ENCODE measurements at places on chromosomes 4 and X.
A peak's percentile ranks its signal among the peaks of the same experiment; 100 is the strongest.

DNA sequence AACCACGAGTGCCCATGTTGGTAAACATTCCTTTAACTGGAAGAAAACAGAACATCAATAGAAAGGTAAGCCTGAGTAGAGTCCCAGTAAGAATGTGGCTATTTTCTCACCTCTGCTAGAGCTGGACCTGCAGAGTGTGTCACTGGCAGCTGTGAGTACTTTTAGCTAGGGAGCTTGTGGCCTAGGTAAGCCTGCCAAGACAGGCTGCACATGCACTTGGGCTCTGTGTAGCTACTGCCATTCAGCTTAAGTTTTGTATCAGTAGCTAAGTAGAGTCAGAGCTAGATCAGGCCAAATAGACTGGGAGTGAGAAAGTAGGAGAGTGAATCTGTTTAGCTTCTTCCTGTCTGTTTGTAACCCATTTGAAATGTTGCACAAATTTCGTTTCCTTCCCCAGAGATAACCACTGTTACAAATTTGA is 35.3 kb downstream of the RBPJ start:
- DNase-seq, result peak; percentile 2

DNA sequence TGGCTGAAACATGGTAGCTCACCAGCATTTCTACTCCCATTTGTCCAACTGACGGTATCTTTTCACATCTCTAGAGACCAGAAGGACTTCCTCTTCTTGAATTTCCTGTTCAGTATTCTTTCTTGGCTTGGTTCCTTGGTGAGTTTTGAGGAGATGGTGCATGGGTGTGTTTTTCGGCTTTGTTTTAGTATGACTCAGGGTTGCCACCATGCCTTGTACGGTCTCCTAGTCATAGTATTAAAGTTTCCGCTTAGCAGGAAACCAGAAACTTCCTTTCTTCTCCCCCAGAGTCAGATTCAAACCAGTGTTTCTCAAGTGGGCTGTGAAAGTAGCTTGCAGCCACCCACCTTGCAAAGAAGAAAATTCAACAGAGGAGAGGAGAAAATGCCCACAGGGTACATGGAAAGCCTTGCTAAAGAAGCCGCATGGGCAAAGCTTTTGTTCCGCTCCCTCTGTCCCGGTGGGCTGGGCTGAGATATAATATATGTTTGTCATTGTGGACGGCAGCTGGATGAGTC is 5.7 kb downstream of the CD99 start:
- DNase-seq, result no peak

GRCh38 chr4:149964001-149964796 is 114.0 kb upstream of the DCLK2 start:
- DNase-seq, result no peak

DNA sequence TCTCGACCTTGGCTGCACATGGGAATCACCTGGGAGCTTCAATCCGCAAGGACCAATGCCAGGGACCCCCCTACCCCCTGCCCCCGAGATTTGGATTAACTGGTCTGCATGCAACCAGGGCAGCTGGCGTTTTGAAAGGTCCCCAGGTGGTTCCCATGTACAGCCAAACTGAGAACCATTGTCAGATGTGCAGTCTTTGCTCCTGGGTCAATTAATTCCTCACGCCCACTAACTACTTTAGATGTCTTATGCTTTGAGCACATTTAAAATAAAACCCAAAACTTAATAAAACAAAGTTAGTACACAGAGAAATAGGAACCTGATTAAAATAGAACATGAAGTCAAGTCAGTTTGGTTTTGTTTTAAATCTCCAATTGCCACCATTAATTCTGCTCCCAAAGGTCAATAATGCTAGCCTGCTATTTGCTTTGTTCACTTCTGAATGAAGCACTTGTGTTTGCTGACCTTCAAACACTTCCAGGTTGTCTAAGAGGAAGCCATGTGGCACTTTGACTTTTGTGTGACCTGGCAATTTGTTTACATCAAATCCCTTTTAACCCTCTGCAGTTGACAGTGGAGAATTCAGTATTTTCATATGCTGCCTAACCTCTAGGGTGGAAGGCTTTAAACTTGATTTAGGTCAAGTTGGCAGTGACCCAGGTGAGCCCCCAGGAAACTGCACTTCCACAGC is 27.2 kb upstream of the TMSB4X start:
- DNase-seq, result no peak

- no peak for DNase-seq
These were observed 48.7 kb upstream of the BCOR start for GRCh38 chrX:40146262-40147125.

DNA sequence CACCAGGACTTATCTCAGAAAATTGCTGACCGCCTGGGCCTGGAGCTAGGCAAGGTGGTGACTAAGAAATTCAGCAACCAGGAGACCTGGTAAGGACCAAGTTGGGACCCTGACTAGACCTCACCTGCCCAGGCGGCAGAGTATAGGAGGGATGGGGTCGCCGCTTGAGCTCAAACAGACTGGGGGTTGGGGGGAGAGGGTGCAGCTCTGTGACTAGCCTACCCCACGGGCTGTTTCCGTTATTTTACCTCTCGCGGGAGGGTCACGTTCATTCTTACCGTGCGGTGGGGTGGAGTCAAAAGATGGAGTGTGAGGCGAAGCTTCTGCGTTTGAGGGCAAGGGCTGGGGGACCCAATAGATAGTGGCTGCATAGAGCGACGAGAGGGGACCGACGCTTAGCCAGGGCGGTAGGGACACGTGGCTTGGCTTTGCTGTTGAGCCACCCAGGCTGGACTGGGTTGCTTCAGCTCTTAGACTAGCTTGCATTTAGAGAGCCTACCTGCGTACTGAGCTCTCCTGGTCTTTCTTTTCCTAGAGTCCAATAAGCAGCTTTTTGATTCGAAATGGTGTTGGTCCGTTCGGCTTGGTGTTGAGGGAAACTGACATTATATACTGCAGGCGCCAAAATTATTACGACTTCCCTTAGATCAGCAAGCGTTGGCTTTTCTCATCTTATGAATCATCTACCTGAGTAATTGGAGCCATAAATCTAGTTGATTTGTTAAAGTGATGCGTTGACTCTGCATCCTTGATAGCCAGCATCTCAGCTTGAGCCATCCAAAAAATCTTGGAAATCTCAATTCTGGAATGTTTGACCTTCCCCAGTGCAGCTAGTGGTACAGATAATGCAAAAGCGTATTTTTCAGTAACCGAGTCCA is 591 bp downstream of the PRPS1 start:
- peak; percentile 13 for DNase-seq

GRCh38 chrX:118392716-118393115 is 46.8 kb downstream of the WDR44 start:
- DNase-seq, result peak; percentile 26

- no peak for DNase-seq
These were observed 274.6 kb downstream of the RPA4 start for GRCh38 chrX:97158269-97158668.

GRCh38 chrX:40479777-40480318 is 100.9 kb upstream of the ATP6AP2 start:
- DNase-seq, result peak; percentile 54

DNA sequence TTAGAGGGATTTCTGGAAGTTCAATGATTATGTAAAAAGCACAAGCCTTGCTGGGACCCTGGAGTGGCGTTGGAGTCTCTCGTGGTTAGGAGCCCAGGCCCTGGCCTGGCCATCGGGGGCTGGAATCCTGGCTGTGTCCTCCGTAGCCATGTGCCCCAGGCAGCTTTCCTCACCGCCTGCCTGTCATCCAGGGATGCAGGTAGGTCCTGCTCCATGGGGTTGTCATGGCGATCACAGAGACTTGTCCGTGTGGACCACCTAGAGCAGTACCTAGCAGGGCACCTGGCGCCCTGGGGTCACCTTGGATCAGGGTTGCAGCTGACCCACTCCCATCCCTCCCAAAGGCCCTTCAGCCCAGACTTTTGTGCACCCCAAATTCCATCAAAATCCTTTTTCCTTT is 30.2 kb upstream of the WFS1 start:
- no peak for DNase-seq

- no peak for DNase-seq
These were observed 93.3 kb upstream of the SCML1 start for GRCh38 chrX:17644001-17644400.

DNA sequence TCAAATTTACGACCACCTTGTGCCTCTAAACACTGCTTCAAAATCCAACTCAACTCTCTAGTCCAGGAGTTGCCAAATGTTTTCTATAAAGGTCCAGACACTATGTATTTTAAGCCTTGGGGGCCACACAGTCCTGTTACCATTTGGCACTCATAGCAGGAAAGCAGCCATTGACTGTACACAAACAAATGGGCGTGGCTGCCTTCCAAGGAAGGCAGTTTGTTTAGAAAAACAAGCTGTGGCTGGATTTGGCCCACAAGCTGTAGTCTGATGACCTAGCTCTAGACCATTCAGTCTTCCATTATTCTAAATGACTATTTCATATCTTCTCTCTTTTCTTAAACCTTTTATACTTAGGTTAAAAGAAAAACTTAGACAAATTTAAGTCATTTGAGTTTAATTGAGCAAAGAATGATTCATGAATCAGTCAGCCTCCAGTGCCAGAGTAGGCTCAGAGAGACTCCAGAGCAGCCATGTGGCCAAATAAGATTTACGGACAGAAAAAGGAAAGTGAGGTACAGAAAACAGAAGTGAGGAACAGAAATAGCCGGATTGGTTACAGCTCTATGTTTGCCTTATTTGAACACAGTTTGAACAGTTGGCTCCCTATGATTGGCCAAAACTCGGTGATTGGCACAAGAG is 825.8 kb upstream of the LCORL start:
- no peak for DNase-seq

DNA sequence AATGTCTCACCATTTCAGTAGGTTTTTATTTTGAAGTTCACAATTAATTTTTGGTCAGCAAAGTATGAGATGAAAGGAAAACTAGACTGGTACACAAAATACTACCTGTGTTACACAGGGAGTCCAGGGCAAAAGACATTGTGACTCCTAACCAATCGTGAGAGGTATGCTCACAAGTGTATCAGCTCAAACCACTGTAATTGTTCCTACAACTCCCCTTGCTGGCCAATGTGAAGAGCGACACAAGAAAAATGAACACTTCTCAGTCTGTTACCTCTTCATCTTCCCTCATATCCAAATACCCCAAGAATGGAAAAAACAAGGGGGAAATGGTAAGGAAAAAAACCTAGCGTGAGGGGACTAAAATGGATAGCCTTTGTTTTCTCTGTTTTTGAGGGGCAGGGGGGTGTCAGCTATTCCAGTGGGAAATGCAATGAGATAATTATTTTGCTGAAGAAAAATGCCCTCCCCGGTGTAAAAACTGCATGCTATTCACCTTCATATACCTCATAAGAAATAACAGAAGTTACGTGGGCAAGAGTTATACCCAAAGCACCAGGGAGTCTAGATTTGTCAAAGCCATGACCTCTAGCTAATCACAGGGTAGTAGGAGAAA is 30.6 kb upstream of the NSUN7 start:
- DNase-seq, result peak; percentile 49

- peak; percentile 97 for DNase-seq
These were observed 7.0 kb downstream of the PALLD start for GRCh38 chr4:168503652-168504362.

DNA sequence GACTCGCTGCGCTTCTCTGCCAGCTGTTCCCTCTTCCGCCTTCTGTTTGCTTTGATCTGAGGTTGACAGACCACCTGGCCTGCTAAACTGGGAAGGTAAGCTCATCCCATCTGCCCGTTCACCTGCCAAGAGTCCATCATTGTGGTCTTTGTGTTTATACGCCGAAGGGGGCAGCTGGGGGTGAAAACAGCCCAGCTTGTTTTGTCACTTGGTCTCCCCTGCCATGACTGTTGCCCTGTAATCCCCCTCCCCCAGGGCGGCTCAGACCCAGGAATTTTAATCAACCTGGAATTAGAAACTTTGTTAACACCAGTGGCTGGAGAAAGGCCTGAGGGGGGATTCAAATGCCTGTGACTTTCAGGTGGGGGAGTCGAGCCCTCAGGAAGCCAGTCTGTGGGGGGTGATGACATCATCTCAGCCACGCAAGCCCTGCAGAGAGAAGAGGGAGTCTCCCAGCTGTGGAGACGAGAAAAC is 333.3 kb downstream of the BCOR start:
- no peak for DNase-seq

GRCh38 chr4:86971355-86971683 is 36.5 kb downstream of the AFF1 start:
- DNase-seq, result no peak

DNA sequence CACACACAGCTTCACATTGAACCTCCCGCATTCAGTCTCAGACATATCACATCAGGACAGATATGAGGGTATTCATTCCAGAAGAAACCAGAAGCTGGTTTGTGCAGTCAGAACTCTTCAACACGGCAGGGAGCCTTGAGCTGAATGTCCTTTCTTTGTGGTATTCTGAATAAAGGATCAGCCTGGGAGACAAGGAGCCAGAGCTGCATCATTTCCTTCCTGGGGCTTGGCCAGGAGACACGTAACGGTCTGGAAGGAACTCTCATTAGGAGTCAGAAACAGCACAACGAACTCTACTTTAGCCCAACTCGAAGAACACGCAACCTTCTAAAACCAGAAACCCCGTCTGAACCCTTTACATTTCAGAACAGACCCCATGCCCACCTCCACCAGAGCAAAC is 46.4 kb downstream of the KDR start:
- no peak for DNase-seq

GRCh38 chrX:153903238-153903980 is 1.1 kb upstream of the AVPR2 start:
- no peak for DNase-seq

GRCh38 chr4:41325901-41326300 is 69.2 kb downstream of the UCHL1 start:
- no peak for DNase-seq

GRCh38 chr4:114316789-114317188 is 281.8 kb upstream of the UGT8 start:
- no peak for DNase-seq

GRCh38 chr4:100836929-100837328 is 319.1 kb upstream of the EMCN start:
- no peak for DNase-seq

- no peak for DNase-seq
These were observed 40.1 kb downstream of the FAM241A start for GRCh38 chr4:112185334-112185733.

DNA sequence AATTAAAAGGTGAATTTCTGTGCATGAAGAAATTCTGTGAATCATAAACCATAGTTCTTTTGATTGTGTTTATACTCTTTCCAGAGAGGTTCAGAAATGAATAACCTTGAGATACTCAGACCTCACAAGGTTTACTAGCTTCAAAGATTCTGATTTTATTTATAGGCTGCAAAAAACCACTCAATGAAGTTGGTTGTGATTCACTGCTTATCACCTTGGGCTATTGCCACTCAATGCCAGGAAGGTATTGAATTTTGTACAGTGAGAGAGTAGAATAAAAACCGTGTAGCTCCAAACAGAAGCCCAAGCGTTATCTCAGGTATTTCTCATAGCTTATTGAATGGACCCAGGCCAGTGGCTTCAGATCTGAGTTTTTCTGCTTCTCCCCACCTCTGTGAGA is 118.7 kb downstream of the FHIP1A start:
- no peak for DNase-seq
